Heart right ventricle (tissue), 16 donors: ENCODE measurements at places on chromosomes 2 and 18.

GRCh38 chr2:10266133-10266620, 36.5 kb upstream of the HPCAL1 start:
- DNase-seq, result no peak

DNA sequence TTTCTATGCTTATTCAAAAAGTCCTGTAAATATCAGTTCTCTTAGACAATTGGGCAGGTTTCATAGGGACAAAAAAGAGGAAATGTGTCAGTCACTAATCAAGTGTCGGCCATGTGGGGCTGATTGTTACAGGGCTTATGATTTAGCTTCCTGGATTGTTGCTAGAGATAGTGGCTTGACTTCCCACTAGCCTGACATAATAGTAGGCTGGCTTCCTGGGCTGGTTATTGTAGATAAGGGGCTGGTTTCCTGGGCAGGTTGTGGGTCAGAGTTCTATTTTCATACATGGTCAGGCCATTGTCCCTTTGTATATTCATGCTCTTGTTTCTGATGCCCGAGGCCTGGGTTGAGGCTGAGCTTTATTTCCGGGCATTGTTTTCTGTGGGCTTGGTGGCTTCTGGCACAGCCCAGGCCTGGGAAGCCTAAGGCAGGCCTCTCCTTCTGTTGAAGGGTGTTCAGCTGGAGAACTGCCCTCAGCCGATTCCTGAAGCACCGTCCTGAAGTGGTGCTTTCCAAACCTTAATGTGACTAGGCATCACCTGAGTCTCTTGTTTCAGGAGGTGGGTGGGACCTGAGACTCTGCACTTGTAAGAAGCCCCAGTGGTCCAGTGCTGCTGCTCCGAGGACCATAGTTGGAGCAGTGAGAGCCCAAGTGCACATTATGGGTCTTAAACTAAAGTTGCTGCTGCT, 37.0 kb downstream of the CD8B2 start:
- DNase-seq, result no peak

- DNase-seq, result no peak
These were observed 70.2 kb upstream of the RAPH1 start for GRCh38 chr2:203605302-203605701.

DNA sequence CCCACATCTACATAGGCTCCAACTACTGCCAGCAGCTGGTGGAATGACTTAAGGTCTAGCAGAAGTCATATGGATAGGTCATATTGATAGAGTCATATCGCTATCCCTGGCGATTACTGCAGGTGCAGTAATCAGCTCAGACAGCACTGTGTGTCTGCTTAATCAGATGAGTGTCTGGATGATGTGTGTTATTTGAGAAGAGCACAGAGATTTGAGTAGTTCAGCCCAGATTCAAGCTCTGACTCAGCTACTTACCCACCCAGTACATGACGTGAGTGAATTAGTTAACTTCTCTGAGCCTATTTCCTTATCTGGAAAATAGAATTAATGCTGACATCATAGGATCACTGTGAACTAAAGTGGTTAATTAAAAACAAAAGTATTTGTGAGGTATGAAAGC, 78.9 kb downstream of the EHD3 start:
- DNase-seq, result no peak

GRCh38 chr2:161139098-161139987, 20.9 kb upstream of the TANK start:
- no peak for DNase-seq

DNA sequence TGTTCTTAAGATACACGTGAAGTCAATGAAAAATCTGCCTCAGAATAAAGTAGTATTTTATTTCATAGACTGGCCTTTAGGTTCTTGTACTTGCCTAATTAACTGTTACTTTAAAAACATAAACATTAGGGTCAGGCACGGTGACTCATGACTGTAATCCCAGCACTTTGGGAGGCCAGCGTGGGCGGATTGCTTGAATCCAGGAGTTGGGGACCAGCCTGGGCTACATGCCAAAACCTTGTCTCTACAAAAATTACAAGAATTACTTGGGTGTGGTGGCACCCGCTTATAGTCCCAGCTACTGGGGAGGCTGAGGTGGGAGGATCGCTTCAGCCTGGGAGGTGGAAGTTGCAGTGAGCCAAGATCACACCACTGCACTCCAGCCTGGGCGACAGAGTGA, 16.0 kb upstream of the SNORC start:
- no peak for DNase-seq

DNA sequence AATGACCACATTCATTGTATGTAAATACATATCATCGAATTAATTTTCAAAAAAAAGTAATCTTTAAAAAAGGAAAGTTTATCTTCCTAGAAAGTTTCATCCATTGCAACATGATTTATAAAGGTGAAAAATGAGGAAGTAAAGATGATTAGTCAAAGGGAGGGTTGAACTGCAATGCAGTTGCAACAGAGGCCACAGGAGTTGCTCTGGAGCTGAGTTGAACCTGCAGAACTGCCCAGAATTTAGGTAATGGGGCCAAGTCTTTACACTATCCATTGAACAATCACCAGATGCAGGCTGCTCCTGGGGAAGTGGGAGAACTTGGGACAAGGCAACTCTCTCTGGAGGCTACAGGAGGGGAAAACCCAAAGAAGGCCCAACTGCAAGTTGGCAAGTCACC, 390.7 kb downstream of the METTL4 start:
- no peak for DNase-seq

- DNase-seq, result no peak
These were observed 64.1 kb downstream of the TRAPPC12 start for GRCh38 chr2:3443506-3444084.

DNA sequence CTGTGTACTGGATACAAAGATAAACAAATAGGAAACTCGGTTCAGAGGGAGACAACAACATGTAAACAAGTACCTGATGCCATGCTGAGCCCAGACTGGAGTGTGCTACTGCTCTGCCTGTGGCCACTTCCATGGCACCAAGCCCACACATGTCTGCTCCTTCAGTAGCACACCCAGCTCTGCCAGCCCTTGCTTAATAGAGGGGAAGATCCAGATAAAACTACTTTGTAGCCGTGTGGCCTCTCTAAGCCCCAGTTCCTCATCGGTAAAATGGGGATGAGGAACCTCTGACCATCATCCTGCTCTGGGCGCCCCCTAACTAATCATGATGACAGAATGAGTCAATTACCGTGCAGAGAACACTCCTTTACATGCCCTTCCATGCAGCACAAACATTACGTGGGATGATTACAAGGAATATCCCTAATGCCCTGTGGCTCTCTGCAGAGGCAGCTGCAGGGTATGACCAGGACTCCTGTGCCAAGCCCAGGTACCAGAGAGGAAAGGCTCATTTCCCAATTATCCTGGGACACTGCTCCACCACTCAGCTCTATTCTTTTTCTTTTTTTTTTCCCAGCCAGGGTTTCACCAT, 34.9 kb downstream of the DNMT3A start:
- peak; percentile 40 for DNase-seq

- no peak for DNase-seq
These were observed 265.6 kb upstream of the NRXN1 start for GRCh38 chr2:51297488-51297887.

- no peak for DNase-seq
These were observed 47.7 kb downstream of the TTC21B start for GRCh38 chr2:165905854-165906253.

DNA sequence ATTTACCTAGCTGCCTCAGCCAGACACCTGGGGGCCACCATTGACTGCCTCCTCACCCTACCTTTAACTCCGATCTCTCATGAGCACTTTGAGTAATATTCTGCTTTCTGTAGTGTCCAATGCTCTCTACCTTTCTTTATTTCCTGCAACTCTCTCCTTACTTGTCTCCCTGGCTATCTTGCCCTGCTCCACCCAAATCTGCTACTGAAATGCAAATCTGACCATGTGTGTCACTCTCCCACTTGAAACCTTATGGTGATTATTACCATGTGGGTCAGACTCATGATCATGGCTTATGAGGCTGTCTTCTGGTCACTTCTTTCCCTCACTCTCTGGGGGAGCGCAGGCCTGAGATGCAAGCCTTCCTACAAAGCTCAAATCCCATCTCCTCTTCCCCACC, 83.3 kb downstream of the INSIG2 start:
- no peak for DNase-seq

- no peak for DNase-seq
These were observed 27.8 kb downstream of the CRACDL start for GRCh38 chr2:98907966-98908905.

GRCh38 chr18:48590678-48591077, 51.8 kb downstream of the CTIF start:
- DNase-seq, result no peak

GRCh38 chr18:58481321-58482180, 147.3 kb downstream of the ALPK2 start:
- DNase-seq, result no peak

GRCh38 chr18:23380001-23380550, 73.0 kb upstream of the RIOK3 start:
- DNase-seq, result no peak

DNA sequence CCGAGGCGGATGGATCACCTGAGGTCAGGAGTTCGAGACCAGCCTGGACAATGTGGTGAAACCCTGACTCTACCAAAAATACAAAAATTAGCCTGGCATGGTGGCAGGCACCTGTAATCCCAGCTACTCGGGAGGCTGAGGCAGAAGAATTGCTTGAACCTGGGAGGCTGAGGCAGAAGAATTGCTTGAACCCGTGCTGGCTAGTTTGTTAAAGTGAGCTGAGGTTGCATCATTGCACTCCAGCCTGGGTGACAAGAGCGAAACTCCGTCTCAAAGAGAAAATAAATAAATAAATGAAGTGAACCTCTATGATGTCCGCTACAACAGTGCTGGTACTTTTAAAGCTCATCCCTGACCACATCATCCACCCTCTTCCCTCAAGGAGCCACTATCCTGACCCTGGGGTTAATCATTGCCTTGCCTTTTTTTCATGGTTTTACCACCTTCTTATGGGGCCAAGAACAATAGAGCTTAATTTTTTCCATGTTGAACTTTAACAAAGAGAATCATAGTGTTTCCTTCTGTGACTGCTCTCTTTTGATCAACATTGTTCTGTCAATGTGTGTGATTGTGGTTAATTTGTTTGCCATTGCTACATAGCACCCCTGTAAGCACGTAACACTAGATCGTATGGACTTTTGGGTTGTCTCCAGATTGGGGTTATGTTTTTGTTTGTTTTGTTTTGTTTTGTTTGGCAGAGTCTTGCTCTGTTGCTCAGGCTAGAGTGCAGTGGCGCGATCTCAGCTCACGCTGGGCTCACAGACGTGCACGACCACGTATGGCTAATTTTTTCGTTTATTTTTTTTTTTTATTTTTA, 17.1 kb upstream of the ATRAID start:
- no peak for DNase-seq

DNA sequence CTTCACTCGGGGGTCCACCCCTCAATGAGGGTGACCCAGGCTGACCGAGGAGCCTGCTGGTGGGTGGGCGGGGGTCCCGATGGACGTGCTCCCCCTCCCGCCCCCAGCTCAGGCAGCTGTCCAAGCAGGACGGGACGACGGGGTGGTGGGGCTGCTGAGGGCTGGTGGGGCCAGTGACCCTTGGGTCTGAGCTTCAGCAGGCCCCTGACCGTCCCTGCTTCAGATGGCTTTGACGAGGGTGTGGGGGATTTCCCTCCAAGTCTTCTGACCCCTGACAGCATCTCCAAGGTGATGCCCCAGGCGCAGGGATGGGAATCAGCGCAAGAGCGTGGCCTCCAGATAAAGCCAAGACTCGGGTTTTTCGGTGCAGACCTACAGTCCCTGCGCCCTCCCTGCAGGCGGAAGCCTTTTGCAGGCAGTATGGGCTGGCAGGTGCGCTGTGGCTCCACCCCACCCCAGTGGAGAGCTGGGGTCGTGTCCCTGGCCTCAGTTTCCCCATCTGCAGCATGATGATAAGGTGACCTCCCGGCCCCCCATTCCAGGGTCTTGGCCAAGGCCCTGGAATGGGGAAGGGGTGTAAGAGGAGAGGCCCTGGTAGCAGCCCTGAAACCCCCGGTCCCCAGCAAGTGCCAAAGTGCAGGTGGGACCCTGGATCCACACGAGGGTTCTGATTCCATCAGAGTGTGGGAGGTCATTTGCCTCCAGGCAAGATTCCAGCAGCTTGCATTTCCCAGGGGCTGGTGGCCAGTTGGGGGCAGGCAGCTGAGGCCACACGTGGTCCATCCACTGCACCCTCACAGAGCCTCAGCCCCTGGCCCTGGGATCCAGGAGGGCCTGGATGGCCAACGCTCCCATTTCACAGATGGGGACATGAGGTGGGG, 8.7 kb downstream of the CROCC2 start:
- peak; percentile 15 for DNase-seq

DNA sequence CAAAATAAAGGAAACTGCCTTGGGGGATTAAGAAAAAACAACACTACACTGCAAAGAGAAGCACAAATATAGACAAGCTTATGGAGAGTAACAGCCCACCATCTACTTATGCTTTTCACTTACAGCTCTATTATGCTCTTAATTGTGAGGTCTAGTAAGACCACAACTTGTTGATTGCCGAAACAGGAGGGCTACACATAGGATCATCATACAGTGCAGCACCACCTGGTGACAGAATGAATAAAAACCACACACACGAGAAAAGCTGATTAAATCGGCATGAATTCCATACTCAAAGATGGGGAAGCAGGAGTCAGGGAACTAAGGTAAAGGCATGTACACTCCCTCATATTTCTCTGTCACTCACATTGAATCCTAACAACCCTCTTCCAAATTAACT, 259.2 kb downstream of the IKZF2 start:
- no peak for DNase-seq

DNA sequence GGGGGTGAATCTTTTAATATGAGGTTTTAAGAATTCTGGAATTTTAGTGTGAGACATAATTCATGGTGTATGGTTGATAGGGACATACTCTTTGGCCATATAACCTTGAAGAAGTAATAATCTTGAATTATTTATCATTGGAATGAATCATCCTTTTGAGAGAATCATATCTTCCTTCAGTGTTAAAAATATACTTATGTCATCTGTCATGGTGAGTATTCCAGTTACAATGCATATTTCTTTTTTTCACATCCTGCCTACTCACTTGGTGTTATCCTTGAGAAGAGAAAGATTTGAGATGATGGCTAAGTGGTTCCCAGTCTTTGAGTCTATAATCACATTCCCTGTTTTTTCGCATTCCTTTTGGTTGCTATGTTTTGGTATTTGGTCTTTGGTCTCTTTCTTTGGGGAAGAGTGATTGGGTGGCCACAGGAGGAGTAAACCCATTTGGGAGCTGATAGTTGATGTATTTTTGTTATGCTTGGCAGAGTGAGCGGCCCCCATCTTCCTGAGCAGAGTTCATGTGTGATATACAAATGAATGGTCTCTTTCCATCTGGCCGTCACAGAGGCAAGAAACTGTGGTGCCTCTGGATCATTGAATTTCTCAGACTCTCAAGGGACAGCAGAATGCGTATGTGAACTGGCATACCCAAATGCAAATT, 21.6 kb downstream of the ASAP2 start:
- no peak for DNase-seq

- DNase-seq, result no peak
These were observed 49.8 kb upstream of the ITGB6 start for GRCh38 chr2:160249876-160250275.

- DNase-seq, result peak; percentile 74
These were observed 10.3 kb upstream of the CXXC1 start for GRCh38 chr18:50297621-50298442.

DNA sequence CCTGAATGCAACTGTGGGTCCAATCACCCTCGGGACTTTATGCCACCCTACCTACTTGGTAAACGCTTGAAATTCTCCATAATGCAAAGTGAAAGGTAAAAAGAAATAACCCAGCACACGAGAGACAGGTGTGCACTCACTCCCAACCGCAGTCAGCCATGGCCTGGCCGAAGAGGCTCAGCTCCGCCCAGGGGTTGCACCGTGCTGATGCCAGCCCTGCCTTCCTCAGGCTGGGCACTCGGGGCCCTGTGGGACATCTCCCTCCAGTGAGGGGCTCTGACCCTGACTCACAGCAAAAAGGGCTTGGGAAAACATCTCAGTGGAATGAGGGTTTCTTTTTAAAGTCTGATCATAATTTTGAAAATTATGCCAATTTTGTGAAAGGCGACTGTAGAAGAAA, 13.3 kb downstream of the SLC66A2 start:
- no peak for DNase-seq
